ENCODE measurements at places on chromosomes 1 and 21.
A peak's percentile ranks its signal among the peaks of the same experiment; 100 is the strongest.

DNA sequence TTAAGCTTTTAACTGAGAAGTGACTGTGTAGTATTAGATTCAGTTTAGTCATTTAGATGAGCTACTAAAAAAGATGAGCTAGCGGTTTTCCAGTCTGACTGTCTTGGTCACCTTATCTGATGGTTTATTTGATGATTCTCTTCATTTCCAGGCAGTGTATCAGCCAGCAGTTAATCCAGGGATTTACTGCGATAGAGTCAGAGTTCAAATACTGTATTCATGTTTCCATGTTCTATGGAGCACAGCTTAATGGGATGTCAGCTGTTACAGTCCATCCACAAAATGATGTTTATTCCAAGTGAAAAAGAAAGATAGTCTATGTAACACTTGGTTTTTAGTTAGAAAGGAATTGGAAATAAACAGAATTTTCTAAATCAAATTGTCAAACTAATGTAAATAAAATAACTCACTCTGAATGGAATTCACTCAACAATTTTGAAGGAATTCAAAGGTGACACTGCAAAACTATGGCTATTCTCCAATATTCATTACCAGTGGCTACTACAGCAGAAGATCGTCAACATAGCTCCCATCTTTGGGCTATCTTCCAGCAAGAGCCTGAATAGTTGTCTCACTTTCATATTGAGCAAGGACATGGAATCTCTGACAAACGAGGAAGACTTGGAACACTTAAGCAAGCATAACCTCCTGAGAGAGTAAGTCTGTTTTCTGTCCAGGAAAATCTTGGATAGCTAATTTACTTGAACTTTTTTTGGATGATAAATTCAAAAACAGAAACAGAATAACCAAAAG lies 54.6 kb upstream of the DPT start:
- DNase-seq = no peak

DNA sequence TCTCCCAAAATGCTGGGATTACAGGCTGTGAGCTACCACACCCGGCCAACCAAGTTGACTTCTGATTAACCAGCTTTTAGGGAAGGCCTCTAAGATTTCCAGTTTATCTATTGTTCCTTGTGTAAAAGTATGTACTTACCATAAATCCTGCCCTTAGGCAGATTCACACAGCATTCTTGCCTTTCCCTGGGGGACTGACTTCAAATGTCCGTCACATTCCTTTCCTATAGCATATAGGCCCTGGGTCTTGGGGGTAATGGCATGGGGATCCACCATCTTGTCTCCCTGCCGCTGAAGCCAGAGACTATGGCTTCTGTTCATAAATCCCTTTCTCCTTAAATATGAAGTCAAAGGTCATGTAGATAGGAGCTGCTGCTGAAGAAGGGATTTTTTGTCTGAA lies 872 bp upstream of the PINK1 start:
- DNase-seq = no peak

GRCh38 chr21:39105341-39105765 lies 77.9 kb downstream of the PSMG1 start:
- DNase-seq = no peak

DNA sequence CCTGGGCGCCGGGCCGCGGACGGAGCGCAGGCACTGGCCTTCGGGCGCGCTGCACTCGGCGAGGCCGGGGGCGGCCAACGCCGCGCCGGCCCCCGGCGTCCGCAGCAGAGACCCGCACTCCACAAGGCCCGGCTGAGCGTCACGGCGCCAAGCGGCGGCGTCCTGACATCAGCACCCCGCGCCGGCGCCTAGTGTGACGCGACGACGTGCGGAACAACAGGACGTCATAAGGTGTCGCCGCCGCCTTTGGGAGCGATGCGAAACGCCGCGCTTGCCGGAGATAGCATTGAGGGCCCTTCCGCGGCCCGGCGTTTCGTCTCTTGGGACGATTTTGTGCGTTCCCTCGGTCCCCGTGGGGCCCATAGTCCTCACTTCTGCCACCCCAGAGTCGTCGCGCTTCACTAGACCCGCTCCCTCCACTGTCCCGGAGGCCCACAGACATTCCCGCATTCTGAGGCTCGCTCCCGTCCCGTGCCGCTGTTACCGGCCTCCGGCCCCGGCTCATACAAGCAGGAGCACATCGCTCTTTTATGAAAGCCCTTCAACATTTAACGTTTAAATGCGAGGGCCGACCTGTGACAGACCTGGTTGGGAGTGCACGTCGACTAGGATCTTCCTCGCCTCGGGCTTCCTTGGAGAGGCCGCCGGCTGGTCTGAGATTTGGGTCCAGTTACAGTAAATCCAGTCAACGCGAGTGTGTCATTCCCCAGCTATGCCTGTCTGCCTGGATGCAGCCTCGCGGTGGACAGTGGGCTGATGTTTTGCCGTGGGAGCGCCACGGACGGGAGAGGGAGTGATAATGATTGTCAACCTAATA lies at the start of gene SSU72:
Gene SSU72, minus strand, starts transcription at position 143 of the 817 bp plus-strand sequence. CDS start 306 bp downstream, outside the sequence.
- peak; percentile 88 for DNase-seq

DNA sequence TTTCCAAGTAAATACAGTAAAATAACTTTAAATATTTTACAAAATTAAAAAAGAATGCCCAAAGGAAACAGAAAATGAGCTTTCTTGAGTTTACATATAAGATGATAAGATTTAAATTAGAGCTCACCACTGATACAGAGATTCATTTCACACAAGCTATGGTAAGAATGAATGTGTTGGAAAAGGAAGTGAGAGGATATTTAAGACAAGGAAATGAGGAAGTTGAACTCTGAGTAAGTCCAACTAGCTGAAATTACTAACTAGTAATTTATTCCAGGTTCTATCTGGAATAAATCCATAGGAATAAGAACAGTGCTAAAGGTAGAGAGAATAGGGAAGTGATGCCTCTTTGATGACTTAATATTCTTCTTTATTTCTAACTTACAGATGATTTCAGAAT lies 42.4 kb downstream of the FNBP1L start:
- no peak for DNase-seq

- DNase-seq = no peak
Measured at GRCh38 chr1:34988147-34988546, 3.0 kb upstream of the TMEM35B start.

DNA sequence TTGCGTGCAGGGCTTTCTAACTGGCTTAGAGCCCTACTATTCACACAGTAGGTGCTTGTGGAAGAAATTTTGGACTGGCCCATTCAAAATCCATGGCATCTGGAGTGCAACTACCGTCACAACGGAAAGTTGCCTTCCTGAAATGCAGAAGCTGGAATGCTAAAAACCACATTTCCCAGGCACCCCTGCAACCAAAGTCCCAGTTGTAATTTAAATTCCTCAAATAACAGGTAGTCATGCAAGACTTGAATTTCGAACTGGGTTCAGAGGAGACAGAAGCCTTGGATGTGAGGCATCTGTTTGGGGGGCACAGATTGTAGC lies 186.7 kb downstream of the TOMM20 start:
- DNase-seq = no peak

DNA sequence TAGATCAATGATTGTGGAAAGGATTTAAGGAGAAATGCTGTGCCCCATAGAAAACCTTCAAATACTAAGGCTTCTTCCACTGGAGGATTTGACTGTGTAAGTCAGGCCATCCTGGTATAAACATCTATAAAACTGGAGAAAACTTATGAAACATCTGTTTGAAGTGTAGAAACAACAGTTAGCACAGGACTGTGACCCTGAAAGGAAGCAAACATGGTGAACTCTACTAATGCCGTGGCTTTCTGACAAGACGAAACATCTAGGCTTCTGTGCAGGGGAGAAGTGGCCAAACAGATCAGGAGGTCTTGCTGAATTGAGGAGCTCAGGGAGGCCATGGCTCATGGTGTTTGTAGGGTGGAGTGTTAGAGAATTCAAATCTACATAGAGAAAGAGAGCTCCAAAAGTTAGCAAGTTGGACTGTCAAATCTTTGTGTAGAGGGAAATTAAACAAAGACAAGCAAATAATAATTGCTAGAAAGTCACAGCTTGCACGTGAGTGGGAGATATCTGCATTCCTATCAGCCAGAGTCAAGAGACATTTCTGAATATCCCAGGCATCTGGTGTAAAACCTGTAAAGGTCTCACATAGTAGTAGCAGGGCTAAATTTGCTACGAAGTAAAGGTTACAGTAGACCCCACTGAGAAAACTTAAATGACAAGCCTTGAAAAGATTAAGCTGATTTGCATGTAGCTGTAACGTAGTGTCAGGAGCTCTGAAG lies 566.8 kb upstream of the B3GALT2 start:
- no peak for DNase-seq

DNA sequence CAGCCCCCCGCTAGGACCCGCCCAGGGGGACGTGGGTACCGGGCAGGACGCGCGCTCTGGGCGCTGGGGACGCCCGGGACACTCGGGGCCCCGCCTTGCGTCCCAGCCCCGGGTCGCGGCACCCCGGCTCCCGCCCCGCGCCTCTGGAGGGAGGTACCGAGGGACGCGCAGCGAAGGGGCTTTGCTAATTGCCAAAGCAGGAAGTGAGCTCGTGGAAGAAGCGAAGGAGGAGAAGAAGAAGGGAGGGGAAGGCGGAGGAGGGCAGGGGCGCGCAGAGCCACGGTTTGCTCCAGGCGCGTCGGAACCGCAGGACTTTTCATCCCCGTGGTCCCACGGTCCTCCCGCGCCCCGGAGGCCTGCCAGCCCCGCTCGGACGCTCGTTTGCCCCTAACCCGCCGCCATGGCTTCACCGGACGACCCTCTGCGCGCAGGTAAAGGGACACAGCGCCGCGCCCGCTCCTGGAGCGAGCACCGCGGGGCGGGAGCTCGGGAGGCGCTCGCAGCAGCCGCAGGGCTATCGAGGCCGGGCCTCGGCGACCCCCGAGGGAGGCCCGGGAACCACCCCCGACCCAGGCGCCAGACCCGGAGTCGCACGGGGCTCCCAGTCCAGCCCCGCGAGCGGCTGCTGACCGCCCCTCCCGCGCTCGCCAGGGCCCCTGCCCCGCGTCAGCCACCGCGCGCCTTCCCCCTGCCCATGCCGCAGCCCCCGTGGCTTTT lies 1.3 kb downstream of the EDARADD start:
- peak; percentile 23 for DNase-seq

DNA sequence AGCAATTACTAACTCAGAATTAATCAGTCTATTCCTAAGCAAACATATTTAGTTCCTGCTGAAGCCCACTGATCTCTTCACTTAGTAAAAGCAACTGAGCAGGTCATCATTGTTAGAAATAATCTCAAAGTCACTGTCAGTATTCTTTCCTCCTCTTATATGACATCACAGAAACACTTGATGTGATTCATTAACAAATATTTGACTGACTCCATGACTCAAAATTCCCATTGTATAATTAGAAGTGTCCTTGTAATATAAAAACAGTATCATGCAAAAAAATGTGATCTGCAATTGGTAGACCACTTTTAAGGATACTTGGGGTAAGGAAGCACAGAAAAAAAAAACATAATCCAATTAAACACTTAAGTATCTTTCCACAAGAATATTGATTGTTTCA lies 194.4 kb downstream of the DPYD start:
- no peak for DNase-seq

DNA sequence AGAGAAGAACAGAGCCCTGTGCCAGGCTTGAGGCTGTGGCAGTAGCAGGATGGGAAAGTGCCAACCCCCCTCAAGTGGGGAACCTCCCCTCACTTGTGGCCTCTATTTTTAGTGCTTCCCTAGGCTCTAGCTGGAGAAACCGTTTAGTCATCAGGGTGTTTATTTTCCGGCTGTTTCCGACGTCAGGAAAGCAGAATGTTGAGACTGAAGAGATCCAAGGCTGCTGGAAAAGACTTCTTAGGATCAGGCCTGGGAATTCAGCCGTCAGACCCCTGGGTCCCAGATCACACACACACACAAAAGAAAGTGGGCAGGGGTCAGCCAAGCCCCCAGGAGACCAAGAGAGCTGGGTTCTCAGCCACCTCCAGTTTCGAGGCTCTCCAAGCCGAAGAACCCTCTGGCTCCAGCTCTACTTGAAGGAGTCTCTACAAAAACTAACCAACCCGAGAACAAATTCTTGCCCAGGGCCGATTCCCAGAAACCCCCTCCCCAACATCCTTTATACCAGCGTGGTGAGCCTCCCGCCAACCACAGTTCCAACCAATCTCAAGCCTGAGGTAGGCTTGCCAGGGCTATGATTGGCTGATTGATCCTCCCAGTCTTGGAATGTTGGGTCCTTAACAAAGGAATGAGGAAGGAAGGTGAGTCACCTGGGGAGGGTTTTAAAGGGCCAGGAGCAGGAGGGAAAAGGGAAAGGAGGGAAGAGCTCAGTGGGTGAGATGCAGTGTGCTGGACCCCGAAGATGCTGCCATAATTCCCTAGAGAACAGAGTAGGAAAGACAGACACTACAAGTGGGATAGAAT lies 2.5 kb upstream of the MEF2D start:
- no peak for DNase-seq

GRCh38 chr1:236524895-236525184 lies 1.1 kb downstream of the LGALS8 start:
- no peak for DNase-seq

DNA sequence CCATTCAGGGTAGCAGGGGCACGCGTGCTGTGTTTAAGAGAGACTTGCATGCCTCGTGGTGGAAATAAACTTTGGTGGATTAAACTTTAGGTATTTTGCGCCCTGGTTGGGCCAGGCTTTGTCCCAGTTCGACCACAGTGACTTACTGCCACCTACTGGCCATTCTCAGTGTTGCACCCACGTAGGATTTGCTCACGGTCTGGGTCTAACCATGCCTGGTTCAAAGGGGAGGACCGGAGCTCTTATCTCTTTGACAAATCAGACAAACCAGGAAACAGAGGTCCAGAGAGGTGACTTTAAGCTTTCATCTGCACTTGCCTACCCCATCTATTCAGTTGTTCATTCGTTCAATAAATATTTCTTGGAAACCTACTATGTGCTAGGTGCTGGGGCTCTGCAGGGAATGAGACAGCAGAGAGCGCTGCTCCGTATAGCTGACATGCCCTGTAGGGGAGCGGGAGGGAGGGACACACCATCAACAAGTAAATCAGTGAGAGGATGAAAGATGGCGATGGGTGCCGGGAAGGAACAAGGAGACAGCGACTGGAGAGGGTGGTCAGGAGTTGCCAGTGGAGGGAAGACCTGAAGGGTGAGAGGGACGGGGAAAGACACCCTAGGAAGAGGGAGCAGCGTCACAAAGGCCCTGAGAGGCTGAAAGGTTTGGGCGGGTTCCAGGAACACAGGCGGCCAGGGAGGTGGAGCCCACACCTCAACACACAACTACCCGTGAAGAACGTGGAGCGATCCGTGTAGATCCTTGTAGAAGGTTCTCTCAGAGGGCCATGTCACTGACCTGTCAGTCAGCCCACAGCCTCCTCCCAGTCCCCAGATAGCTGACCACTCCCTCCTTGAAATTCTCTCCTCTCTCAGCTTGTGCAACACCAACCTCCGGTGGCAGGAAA lies 27.2 kb upstream of the TINAGL1 start:
- DNase-seq = peak; percentile 76

DNA sequence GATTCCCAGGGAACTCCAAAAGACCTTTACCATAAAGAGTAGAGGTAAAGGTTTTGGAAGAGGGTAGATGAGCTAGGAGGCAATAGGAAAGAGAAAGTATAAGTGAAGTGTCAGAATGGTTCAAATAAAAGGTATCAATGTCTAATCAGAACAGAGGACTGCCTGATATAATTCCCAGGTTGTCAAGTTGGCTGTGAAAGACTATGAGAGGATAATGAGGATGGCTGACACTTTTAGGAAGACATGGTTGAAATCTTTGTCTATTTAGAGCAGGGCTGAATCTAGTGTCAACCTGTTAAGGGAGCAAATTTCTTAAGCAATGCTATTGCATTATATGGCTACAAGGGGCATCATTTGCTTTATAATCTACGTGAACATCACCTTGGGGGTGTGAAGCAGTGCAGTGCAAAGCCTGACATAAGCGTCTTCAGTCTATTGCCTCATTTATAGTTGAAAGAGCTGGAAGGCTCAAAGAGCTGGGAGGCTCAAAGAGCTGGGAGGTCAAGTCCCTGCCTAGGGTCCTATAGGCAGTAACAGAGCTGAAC lies 308.3 kb upstream of the DEPDC1 start:
- no peak for DNase-seq
